Inflammatory macrophage treated with lipopolysaccharide for 1 hour (primary cell): ENCODE measurements at places on chromosomes 11 and 22.
A peak's percentile ranks its signal among the peaks of the same experiment; 100 is the strongest.

DNA sequence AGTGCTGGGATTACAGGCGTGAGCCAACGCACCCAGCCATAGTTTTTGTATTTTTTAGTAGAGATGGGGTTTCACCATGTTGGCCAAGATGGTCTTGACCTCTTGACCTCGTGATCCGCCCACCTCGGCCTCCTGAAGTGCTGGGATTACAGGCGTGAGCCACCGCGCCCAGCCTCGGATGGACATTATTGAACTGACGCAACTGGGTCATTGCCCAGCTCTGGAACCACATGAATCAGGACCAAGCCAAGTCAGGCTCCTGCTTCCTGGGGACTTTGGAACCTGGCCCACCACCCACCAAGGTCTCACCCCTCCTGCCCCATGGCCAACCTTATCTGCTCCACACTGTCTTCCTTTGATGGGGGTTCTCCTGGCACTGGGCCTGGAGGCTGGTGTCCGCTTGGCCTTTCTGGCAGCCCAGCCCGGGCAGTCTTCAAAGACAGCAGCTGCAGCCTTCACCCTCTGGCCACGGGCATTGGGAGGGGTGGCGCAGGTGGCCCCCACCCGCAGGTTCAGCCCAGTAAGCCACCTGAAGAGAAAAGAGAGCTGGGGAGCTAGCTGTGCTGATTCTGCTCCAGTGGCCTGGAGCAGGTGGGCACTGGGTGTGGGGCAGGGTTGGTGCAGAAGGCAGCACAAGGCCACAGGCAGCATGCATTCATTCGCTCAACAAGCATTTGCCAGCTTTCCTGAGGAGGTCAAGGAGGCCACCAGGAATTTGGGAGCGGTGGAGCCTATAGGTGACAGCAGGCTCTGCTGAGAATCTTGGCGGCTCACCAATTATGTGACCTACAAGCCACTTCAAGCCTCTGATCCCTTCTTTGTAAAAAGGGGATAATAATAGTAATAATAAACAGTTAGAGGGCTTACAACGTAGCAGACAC is 5.7 kb downstream of the CHADL start:
- no peak for DNase-seq

DNA sequence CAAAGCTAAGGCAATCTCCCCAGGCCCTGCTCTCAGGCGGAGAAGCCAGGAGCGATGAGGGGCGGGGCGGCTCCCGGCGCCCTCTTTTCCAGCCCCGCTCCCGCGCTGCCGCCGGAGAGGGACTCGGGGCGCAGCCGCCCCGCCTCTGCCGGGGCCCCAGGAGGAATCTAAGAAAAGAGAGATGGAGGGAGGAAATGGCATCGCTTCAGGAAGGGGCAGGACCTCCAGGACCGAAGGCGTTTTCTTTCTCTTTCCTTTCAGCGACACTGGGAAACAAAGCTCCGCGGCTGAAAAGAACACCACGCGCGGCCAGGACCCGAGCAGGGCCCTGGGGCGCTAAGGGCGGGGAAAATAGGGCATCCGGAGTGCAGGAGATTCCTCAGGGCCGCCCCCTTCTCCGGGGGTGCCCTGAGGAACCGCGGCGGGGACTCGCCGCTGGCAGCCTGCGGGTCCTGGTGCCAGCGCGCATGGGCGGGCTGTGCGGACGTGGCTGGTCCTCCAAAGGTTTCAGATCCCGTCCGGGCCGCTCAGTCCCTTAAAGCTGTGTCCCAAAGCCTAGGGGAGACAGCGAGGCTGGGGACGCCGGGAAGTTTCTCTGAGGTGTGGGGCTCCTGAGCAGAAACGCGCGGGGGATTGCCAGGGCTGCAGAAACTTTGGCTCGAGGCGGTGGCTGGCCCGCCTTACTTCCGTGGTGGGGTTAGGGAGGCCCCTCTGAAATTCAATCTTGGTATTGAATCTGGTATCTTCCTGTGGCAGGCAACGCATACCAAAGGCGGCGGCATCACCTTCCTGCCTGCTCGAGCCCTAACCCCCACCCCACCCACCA is 2.8 kb upstream of the BSX start:
- peak; percentile 20 for DNase-seq

GRCh38 chr11:2100361-2101170 is 38.6 kb downstream of the IGF2 start:
- DNase-seq, result no peak

- DNase-seq, result peak; percentile 81
Measured at GRCh38 chr11:1262172-1263006, 39.5 kb downstream of the MUC5B start.

DNA sequence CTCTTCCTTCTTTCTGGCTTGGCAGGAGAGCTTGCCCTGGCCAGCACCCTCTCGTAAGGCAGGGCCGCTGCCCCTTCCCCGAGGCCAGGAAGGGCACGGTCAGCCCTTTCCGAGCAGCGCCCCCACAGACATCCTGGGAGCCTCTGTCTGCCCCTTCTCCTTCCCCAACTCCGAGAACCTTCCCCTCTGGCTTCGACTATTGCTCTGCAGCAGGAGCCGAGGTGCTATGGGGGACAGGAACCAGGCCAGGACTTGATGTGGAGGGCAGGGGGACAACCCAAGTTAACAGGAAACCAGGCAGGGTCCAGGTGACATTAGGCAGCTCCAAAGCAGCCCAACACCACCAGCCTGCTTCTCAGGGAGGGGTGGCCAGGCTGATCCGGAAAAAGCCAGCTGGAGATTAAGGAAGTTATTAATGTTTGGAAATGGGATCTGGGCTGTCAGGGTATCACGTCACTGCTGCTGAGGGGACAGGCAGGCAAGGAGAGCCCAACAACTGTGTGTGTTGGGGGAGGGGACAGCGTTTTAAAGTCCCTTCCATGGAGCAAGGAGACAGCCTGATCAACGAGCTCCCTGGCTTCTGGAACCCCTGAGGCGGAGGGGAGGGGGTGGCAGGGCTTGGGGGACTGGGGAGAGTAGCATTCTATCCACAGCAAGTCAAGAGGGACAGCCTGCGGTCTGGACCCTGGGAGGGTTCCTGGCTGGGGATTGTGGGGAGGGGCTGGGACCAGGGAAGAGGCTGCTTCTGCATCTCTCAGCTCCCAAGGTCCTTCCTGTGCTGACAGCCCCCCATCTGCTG is 27.3 kb downstream of the SYT7 start:
- DNase-seq, result peak; percentile 14

GRCh38 chr11:37390576-37391083 is 792.6 kb upstream of the RAG2 start:
- DNase-seq, result no peak

DNA sequence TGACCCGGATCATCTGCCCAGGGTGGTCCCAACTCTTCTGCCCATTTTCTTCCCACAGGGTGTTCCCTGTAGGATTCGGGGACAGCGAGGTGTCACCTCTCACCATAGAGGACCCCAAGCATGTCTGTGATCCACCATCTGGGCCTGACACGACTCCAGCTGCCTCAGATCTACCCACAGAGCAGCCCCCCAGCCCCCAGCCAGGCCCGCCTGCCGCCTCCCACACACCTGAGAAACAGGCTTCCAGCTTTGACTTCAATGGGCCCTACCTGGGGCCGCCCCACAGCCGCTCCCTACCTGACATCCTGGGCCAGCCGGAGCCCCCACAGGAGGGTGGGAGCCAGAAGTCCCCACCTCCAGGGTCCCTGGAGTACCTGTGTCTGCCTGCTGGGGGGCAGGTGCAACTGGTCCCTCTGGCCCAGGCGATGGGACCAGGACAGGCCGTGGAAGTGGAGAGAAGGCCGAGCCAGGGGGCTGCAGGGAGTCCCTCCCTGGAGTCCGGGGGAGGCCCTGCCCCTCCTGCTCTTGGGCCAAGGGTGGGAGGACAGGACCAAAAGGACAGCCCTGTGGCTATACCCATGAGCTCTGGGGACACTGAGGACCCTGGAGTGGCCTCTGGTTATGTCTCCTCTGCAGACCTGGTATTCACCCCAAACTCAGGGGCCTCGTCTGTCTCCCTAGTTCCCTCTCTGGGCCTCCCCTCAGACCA is 24.0 kb downstream of the CSF2RB start:
- no peak for DNase-seq

GRCh38 chr11:26558190-26558589 is 13.9 kb downstream of the MUC15 start:
- DNase-seq, result no peak

- DNase-seq, result no peak
Measured at GRCh38 chr11:77196961-77197360, 68.9 kb downstream of the MYO7A start.

- peak; percentile 14 for DNase-seq
Measured at GRCh38 chr22:39994566-39995392, at the start of gene FAM83F. FAM83F (plus strand) TSS chr22:39994954; CDS start chr22:39995043, 89 bp downstream.

- peak; percentile 37 for DNase-seq
Measured at GRCh38 chr22:50473855-50474671, 772 bp downstream of the SBF1 start.

DNA sequence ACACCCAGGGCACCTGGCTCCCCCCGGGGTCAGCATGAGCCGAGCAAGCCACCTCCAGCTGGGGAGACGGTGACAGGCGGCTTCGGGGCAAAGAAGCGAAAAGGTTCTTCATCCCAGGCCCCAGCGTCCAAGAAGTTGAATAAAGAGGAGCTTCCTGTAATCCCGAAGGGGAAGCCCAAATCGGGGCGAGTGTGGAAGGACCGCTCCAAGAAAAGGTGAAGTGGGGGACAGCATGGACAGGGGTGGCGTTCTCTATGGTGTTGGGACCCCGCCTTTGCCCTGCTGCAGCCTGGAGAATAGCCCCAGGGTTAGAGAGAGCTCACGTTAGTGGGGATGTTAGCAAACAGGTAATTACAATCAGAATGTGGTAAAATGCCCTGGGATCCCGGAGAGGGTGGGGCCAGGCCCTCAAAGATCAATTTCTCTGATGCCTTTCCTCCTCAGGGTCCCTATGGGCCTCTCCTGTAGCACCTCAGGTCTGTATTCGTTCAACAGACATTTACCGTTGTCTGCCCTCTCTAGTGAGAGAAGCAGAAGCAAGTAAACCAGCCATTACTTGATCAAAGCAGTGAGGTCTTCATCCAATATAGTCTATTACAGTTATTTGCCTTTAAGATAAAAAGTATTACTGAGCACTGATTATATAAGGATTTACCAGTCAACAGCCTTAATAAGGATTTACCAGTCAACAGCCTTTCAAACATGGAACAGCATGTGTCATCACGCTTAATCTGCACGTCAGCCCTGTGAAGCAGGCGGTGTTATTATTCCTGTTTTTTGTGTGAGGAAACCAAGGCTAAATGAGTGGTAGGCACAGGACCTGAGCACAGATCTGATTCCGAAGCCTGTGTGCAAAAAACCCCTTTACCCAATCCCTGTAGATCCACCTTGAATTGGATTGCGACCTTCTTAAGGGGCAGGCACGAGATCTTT is 1.0 kb downstream of the CCDC86 start:
- peak; percentile 20 for DNase-seq

- DNase-seq, result no peak
Measured at GRCh38 chr22:17997456-17997855, 26.9 kb downstream of the MICAL3 start.

DNA sequence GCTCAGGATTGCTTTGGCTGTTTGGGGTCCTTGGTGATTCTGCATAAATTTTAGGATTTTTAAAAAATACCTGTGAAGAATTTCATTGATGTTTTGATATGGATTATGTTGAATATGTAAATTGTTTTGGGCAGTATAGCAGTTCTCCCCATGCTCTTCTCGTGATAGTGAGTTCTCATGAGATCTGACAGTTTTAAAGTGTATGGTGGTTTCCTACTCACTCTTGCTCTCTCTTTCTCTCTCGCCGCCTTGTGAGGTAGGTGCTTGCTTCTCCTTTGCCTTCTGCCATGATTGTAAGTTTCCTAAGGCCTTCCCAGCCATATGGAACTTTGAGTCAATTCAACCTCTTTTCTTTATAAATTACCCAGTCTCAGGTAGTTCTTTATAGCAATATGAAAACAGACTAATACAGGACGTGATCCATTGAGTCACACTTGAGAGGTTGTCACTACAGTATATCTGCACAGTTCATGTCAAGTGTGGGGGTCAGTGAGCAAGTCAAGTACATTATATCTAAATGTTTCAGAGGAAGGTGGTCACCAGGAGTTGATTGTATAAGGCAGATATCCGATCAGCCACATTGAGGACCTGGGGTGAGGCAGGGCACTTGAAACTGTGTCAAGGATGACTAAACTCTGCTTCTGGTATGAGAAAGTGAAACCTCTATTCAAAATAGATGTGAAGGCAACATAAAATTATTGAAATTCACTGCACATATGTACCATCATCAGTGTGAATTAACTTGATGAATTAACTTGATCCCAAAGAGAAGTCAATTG is 70.7 kb upstream of the CCDC179 start:
- DNase-seq, result no peak

GRCh38 chr11:3660960-3661359 is 10.2 kb downstream of the CHRNA10 start:
- DNase-seq, result no peak

DNA sequence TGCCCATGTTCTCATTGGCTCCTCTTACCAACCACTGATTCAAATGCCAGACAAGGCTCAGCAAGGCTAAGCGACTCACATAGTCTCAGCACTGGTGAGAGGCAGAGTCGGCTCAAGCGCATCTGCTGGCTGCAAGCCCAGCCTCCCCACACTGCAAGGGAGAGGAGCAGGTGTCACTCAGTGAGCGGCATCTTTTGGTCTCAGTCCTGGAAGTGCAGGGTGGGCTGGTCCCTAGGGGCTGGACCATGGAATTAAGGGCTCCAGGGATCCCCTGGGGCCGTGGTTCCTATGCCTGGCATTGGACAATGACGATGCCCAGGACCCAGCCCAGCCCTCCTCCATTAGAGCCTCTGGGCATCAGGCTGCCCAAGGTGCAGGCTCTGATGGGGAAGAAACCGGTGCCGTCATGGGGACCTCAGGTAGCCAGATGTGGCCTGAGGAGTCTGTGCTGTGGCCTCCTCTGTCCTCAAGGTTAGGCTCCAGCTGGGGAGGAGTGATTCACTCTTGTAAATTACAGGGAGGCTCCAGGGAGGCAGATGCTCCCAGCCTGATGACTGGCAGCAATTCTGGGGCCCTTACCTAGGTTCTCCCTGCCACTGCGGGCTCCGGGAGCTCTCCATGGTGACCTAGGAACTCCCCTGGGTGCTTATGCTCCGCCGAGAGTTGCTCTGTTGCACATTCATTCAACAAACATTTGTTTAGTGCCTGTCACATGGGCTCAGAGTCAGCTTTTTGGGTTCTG is 28.0 kb downstream of the FADS2 start:
- no peak for DNase-seq

- DNase-seq, result no peak
Measured at GRCh38 chr11:97445561-97445960, 1055.7 kb downstream of the JRKL start.

- no peak for DNase-seq
Measured at GRCh38 chr22:50282361-50283155, 12.4 kb upstream of the MAPK11 start.
